ENCODE measurements at places on chromosomes 4 and X. TPM values are rescaled to one million over a fixed set of nuclear protein-coding genes. Genes with fewer than 3 reads are reported as not detected.

Gene CSAG3
- total RNA-seq: 6.6 TPM

Gene TRIM75
- not detected for total RNA-seq

DNA sequence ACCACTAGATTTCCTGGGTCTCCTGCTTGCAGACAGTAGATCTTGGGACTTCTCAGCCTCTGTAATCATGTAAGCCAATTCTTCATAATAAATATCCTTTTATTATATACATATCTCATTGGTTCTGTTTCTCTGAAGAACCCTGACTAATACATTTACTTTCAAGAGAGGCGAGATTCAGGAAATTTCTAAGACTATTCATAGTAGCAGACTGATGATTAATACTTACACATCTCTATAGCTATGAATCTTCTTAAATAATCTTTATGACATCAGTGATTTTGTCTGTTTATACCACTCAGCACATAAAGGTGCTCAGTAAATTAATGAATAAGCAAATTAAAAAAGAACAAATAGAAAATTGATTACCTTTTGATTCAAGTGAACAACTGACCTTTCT is 682.3 kb upstream of the GRID2 start:
- no peaks in the 10 kb centered on the region for H3K4me1 ChIP-seq
- no peak for DNase-seq
- H3K36me3 ChIP-seq: no peaks in the 10 kb centered on the region
- H3K4me3 ChIP-seq: no peak overlapping the region
- H3K27ac ChIP-seq: no peak overlapping the region

DNA sequence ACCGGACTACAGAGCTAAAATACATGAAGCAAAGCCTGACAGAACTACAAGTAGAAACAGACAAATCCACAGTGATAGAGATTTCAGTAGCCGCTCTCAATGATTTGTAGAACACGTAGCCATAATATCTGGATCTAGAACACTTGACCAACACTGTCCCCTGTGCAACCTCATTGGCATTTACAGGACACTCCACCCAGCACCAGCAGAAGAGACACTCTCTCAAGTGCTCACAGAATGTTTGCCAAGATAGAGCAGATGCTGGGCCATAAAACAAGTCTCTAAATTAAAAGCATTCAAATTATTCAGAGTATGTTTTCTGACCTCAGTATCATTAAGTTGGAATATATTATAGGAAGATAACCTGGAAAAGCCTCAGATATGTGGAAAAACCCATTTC is 21.7 kb downstream of the HTT start:
- H3K27ac ChIP-seq: no peak overlapping the region
- no peak overlapping the region for H3K4me3 ChIP-seq
- no peaks in the 10 kb centered on the region for H3K27me3 ChIP-seq
- no peak for DNase-seq
- peaks cover 9% of the 10 kb centered on the region for H3K36me3 ChIP-seq

All from astrocyte (in vitro differentiated cells and primary cell).